NCI-H510A treated with DMSO at 0.1 percent for 48 hours (cell line): ENCODE measurements at places on chromosomes 12 and 14.

DNA sequence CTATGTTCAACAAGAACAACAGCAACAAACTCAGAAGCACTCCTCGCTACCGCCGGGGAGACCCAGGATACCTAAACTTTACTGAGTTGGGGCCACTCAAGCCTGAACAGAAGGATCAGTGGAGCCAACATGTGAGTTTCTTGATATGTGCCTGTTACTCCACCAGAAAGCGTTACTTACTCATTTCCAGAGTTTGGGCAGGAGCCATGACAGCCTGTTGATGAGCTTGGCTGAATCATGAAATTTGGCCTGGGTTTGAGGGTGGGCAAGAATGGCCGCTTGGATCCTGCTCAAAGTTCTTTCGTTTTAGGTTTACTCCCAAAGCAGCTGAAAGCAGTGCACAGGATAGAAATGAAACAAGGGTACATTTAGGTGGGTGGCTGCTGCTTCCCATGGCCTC, 12.0 kb upstream of the GALNT6 start:
- DNase-seq: no peak

DNA sequence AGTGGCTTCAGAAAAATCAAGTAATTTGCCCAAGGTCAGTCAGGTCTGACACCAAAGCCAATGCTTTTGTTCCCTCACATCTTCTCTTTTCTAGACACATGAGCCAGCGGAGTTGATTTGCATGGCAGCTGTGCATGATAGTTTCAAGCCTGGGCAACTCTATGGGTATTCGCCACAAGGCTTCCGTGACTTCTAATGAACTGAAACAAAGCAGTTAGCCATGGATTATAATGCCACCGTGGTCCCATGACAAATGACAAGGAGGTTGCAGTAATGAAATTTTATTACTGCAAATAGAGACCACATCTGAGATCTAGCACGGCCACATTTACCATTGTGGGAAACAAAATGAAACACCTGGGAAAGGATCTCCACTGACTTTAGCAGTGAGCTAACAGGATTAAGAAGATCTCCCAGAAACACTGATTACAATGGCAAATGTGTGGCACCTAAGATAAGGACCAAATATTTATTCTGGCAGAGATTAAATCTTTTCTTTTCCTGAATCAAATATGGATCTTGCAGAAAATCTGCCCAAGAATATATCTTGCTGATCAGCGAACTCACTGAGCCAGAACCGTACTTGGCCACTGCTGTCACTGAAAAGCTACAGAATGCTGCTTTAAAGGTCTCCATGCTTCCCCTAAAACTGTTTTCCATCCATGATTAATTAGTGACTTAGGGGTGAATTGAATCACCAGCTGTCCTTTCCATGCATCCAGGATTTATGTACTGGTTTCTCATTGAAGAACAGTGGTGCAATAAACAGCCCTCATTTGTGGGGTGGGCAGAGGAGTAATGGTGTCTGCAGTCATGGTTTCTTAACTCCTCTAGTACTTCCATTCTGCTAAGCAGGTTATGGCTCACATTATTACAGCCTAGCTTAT, 551.0 kb downstream of the DIO2 start:
- no peak for DNase-seq

DNA sequence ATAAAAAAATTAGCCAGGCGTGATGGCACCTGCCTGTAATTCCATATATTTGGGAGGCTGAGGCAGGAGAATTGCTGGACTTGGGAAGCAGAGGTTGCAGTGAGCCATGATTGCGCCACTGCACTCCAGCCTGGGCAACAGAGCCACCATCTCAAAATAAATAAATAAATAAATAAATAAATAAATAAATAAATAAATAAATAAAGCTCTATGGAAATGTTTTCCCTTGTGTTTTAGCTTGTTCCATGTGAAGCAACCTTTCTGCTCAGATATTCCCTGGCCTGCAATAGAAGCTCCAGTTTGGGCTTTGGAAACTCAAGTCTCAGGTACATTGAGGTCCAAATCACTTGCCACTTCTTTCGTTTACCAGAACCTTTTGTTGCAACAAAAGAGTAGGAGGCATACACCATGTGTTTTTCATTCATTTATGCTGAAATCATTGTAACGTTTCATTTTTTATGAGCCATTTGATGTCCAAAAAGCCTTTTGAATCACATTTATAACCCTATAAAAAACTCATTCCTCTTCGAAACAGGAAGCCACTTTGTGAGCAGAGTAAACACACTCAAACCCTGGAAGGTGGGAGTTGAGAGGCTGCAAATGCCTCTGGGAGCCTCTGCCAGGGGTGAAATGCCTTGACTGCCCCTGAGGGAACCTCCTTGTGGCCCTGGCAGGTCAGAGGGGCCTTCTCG, 376.6 kb upstream of the TBX3 start:
- DNase-seq: peak; percentile 18

GRCh38 chr12:48779869-48780268, 9.0 kb downstream of the ADCY6 start:
- DNase-seq: no peak

DNA sequence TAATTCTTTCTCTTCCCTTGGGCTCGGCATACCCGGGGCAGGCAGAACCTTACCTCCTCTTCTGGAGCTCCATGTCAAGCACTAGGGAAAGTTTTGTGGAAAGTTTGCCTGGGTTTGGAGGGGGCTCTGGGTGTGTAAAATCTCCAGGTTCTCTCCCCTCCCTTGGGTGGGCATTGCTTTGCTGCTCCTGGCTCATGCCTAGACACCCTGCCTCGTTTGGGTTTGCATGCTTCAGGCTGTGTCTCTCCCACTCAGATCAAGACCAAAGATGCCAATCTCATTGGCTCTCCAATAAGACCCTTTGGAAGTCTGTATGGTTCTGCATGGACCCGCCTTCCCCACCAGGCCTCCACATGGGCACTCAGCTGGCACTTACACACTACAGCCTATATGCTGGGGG, 6.2 kb upstream of the KRT2 start:
- DNase-seq: no peak

DNA sequence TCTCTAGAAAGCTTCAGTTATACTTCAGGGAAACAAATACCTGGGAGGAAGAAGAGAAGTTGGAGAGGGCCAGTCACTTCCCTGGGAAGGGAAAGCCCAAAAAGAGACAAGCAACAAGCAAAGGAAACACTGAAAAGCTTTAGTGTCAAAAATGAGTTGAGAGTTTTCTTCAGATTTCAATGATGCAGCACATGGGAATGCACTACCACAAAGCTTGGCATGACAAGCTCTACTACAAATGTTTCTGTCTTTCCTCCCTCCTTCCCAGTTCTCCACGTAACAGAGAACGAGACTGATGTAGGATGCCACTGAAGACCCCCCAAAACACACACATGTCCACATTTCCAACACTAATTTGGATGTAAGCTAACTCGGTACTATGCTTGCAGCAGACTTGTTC, 26.8 kb upstream of the ADAMTS20 start:
- no peak for DNase-seq

- no peak for DNase-seq
These were observed 7.6 kb downstream of the TEDC1 start for GRCh38 chr14:105498430-105499255.

GRCh38 chr12:94401326-94401725, 58.3 kb downstream of the CEP83 start:
- no peak for DNase-seq

- DNase-seq: peak; percentile 71
These were observed 16.7 kb downstream of the OR9K2 start for GRCh38 chr12:55142669-55143565.

DNA sequence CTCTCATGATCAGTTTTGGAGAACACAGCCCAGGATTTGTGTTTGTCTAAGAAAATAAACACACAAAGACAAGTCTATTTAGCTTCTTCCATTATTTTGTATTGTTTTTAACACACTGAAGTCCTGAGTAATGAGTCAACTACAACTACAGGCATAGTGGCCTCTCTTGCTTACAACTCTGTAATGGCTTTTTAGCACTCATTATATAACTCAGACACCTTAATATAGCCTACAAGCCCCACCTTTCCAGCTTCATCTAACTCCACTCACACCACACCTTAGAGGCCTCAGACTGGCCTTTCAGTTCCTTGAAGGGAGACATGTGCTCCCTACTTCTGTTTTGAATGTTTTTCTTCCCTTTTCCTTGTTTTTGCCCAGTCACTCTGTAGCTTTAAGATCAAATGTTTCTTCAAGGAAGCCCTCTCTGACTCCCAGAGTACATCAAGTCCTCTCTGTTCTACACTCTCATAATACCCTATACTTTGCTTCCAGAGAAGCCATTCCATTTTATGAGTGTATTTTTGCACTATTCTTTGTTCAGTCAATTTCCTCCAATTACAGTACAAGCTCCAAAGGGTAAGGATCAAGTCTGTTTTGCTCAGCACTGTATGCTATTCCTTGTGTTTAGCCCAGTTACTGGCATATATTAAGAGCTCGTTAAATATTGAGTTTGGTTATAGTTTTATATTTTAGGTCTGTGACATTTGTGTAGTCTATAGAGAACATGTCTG, 233.6 kb upstream of the ARHGAP5 start:
- no peak for DNase-seq

DNA sequence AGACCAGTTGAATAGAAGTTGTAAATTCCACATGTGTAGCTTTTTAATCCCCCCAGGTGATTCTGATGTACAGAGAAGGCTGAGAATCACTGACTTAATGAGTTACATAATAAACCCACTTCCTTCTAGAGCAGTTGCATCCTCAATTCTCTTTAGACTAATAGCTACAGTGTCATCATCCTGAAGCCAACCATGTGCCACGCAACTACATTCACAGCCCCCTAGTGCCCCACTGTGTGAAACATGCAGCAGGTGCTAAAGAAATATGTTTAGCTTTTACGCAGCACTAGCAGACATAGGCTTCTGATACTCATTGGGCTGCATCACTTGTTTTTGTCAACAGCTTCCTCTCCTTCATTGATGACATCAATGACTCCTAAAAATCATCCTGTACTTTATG, 1168.3 kb downstream of the BCL11B start:
- no peak for DNase-seq

GRCh38 chr14:77375973-77376770, 722 bp downstream of the TMED8 start:
- no peak for DNase-seq

DNA sequence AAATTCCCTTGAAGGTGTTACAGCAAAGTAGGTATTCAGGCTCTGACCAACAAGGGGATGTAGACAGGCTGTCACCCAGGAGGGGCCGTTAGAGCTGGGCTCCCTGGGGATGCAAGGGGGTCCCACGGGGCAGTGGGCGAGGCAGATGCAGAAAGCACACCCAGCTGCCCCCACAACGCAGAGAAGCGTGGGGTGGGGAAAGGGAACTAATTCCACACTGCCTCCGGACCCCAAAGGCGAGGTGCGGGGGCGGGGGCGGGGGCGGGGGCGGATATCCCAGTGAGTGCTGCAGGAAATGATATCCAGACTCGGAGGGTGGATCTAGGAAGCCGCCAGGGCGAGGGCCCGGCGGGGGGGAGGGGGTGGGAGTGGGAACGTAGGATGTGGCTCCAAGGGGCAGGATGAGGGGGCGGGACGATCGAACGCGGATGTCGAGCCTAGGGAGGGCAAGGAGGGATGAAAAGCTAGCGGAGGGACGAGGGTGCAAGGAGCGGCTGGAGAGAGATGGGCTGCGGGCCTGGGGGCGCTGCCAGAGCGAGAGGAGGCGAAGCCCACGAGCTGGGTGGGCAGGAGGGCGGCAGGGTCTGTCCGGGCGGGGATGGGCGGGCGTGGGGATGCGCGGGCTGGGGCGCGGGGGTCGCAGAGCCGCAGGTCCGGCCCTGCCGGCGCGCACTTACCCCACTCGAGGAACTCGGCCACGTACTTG, 874 bp downstream of the CDC42BPB start:
- DNase-seq: peak; percentile 23

DNA sequence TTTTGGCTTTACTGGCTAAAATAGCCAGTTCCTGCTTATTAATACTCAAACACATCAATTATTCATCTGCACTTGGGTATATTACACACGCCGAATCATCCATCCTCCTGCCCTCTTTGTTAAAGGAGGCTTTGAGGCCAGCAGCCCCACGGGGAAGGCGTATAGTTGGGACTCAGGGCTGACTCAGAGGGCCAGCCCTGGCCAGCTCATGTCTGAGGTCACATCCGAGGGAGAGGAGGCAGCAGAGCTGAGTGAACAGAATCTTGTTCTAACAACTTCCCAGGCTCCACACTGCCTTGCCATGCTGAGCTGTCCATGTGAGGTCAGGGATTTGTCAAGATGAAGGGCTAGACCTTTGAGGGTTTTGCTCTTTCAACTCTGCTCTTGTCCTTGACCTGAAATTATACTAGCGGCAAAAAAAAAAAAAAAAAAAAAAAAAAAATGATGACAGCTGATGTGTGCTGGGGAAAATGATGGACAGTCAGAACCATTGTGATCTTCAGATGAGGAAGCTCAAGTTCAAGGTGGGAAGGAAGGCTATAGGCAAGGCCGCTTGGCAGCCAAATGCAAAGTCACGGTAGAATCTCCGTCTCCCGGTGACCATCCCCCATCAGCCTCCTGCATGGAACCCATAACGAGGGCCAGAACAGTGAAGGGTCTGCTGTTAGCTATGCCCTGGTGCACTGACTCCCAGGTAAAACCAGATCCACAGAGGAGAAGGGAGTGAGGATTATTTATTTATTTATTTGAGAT, 12.5 kb upstream of the MARK3 start:
- no peak for DNase-seq

GRCh38 chr12:119836781-119837180, 40.3 kb downstream of the CIT start:
- no peak for DNase-seq

GRCh38 chr12:116714175-116714574, 23.7 kb downstream of the SPRING1 start:
- DNase-seq: no peak

DNA sequence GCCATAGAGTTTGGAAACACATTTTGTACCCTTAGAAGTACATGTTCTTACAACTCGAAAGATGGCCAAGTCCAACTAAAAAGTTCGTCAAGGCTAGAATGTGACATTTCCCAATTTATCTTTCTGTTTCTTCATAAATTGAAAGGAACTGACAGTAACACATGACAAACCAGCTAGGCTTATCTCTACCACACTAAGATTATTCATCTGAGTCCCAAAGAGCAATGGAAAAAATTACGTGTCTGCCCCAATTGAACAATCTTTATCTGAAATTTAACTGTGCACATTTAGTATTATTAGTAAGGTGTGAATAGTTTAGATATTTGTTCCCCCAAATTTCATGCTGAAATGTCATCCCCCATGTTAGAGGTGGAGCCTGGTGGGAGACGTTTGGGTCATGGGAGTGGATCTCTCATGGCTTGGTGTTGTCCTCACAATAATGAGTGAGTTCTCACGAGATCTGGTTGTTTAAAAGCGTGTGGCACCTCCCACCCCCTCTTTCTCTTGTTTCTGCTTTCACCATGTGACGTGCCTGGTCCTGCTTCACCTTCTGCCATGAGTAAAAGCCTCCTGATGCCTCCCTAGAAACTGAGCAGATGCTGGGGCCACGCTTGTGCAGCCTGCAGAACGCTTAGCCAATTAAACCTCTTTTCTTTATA, 13.3 kb downstream of the CPM start:
- no peak for DNase-seq

- DNase-seq: no peak
These were observed 303.9 kb upstream of the SYT1 start for GRCh38 chr12:78560633-78561032.

GRCh38 chr14:61535458-61535857, 159.9 kb upstream of the HIF1A start:
- DNase-seq: no peak

GRCh38 chr12:92505254-92506231, 197.2 kb upstream of the PLEKHG7 start:
- DNase-seq: no peak
